ENCODE measurements at places on chromosomes 3 and 15. TPM values are rescaled to one million over a fixed set of nuclear protein-coding genes. Genes with fewer than 3 reads are reported as not detected.

Gene ZNF280D
- 7.4 TPM for total RNA-seq

GRCh38 chr3:123610331-123610730 lies 25.5 kb upstream of the HACD2 start:
- no peak for DNase-seq

DNA sequence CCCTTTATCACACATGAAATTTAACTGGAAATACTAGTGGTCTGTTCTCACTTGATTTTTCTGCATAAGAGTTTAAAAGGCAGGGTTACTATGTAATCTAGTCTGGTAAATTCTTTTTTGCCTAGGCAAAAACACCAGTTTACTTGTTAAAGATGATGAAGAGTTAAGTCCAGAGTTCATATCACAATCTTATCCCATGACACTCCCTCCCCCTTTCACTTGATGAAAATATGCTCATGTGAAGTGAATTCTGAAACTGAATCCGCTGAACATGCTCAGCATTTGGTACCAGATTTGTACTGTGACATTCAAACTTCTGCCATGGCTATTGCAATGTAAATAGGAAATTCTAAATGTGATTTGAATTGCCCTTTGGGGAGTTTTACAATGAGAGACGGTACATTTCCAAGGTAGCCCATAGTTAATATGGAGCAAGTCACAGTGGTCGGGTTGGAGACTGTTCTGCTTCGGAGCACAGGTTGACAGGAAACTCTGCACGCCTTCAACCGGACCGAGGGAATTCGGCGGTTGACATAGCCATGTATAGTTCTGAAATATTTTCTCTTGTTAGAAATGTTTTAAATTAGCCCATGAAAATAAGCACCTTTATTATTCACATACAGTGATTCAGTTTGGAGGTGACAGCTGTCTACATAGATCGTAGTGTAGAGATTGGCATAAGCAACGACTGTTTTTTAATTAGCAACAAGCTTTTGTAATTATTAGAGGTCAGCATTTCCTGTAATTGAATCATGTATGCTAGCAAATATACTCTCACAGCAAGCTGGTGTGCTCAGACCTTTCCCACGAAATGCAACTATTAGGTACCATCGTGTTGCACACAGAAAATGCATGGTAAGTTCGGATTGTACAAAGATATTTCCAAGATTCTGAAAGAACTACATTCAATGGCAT lies 768.6 kb upstream of the GOLIM4 start:
- DNase-seq = no peak

Gene LYZL4
- total RNA-seq = not detected

DNA sequence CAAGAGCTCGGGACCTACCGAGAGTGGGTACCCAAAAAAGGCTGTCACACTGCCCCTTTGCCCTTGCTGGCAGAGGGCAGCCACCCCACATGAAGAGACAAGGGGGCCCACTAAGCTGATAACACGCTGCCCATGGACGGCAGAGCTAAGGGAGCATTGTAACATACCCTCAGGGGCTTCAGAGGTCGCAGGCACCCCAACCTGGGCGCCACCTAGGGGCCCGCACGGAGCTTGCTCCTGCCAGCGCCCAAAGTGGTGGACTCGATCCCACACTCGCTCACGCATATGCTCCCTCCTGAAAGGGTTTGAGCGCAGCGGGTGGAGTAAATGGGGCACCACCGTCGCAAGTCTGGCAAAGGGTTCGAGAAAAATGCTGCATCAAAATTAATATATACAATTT lies 975.4 kb downstream of the ZPLD1 start:
- DNase-seq = no peak

Gene BTLA
- not detected for total RNA-seq

DNA sequence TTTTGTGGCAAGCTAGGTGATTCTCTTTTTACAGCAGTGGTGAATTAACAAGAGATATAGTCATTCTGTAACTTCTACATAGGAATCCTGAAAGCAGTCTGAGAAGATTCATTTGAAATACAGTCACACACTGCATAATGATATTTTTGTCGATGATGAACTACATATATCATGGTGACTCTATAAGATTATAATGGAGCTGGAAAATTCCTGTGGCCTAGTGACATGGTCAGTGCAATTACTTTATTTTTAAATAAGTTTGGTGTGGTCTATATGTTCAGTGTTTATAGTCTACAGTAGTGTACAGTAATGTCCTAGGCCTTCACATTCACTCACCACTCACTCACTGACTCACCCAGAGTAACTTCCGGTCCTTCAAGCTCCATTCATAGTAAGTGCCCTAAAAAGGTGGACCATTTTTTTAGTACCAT lies 511.4 kb upstream of the MCTP2 start:
- DNase-seq = no peak

DNA sequence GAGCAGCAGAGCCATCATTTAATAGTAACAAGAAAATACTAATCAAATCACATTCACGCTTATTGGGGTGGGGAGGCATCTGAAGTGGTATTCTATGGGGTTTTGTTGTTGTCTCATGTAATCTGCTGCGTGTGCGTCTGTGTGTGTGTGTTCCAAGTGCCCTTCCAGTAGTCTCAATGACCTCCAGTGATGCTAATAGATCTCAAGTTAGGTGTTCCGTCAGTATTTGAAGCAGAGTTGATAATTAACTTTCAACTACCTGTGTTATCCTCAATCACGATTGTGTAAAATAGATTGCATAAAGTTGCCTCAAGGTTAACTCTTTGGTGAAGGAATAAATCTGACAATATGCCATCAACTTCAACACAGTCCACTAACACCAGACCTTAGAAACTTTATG lies 375.0 kb downstream of the MECOM start:
- DNase-seq = no peak

DNA sequence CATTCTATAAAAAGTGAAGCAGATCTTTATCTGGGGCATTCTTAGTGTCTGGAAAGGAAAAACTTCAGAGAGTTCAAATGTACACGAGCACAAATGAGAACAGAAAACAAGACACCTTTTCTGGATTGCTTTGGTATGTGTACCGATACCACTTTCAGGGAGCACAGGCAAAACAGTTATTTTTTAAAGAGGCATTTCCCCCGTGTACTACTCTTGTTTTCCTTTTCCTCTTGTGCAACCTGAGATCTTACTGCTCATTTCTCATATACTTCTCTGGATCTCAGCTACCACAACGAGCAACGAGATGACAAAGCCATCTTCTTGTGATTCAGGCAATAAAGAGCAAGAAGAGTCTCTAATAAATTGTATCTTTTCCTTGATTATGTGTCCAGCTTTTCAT lies 463.6 kb downstream of the SHQ1 start:
- DNase-seq = no peak

GRCh38 chr15:46861796-46862195 lies 855.5 kb upstream of the SEMA6D start:
- no peak for DNase-seq

DNA sequence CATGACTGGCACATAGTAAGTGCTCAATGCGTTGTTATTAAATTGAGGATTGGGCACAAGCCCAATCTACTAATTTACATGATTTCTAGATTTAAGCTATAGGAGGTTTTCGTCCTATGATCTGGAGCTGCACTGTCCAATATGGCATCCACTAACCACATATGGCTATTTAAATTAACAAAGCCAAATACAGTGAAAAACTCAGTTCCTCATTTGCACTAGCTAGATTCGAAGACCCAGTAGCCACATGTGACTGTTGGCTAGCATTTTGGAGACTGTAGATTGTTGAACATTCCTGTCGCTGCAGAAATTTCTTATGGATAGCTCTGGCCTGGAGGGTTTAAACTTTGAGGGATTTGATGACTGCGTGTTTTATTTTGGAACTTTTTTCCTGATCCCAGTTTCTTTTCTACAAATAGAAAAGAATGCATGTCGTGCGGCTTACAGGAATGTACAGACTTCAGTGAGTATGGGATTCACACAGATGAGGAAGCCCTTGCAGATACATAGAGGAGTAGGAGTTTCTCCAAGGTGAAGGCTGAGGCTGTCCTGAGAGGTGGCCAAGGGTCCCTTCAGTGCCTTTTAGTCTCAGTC lies 82.8 kb downstream of the SLCO3A1 start:
- no peak for DNase-seq

All from PC-3 (cell line).